ENCODE measurements at places on chromosomes 16 and 17. TPM values are rescaled to one million over a fixed set of nuclear protein-coding genes. Genes with fewer than 3 reads are reported as not detected.

GRCh38 chr16:900211-900610 lies 70.6 kb downstream of the LMF1 start:
- DNase-seq = no peak

DNA sequence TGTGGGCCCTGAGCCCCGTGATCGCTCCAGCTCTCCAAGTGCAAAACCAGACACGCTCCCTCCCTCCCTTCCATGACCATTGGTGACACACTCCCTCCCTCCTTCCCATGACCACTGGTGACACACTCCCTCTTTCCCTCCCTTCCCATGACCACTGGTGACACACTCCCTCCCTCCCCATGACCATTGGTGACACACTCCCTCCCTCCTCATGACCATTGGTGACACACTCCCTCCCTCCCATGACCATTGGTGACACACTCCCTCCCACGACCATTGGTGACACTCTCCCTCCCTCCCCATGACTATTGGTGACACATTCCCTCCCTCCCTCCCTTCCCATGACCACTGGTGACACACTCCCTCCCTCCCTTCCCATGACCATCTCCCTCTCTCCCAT lies 56.3 kb downstream of the LMF1 start:
- no peak for DNase-seq

- no peak for DNase-seq
Measured at GRCh38 chr17:42655528-42655927, 3.6 kb upstream of the TUBG2 start.

DNA sequence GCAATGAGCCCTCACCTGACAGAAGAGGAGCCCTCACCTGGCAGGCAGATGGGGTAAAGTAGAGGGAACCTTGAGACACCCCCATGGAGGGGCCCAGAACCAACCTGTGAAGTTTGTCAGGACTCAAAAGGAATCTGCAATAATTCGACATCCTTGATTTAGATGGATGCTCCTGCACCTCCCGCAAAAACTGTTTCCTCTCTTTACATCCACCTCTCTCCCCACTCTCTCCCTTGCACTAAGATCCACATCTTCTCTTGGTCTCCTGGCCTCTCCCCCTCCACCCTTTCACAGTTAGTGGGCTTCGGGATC lies 34.9 kb upstream of the RBFOX3 start:
- DNase-seq = no peak

- DNase-seq = no peak
Measured at GRCh38 chr17:45345554-45346215, 28.9 kb upstream of the MAP3K14 start.

DNA sequence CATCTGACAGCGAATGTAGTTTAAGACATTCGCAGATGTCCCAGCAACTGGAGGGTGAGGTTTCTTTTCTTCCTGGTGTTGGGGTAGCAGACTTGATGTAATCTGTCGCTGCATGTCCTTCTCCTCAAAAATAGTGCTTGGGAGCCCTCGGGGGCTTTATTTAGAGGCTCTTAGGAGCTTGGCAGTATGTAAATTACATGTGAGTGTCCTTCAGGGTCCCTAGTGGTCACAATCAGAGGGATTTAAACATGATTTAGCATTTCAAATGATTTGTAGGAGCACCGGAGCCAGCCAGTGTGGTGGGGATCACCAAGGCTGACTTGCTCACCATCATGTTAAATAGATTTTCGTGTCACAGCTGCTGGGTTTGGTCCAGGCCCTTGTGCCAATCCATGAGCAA lies 8.8 kb upstream of the SALL1 start:
- DNase-seq = no peak

GRCh38 chr17:42563543-42563942 lies 1.6 kb downstream of the COASY start:
- DNase-seq = no peak

DNA sequence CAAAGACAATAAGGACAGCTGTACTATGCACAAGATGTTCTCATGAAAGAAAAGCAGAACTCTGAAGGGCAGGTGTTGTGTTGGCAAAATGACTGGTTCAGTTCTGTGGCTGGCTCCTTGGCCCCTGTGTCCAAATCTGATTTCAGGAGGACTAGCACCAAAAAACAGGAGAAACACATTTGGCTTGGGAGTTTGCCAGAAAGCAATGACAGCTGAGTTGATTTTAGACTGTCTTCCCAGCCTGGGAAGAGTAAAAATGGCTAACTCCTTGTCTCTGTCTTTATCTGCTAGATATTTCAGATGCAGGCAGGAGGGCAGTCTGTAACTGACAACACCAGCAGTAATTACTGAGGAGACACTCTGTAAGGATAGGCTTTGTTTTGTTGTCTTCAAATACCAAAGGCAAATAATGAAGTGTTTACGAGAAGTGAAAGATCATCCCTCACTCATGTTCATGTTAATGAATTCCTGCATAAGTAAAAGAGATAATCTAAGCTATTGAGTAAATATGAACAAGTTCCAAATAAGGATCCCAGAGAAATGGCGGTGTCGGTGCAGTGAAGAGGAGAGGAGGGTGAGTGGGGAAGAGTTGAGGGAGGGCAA lies 989.0 kb downstream of the CDH11 start:
- DNase-seq = no peak

The C17orf100 gene
- 0.92 TPM for total RNA-seq

The TNS4 gene
- 8.4 TPM for total RNA-seq

The NOMO2 gene
- total RNA-seq = 97.8 TPM

The RGS9 gene
- total RNA-seq = 4.8 TPM

The MYOCD gene
- total RNA-seq = not detected

The RASD1 gene
- total RNA-seq = 0.39 TPM
